ENCODE measurements at places on chromosomes 4 and X.
A peak's percentile ranks its signal among the peaks of the same experiment; 100 is the strongest.

DNA sequence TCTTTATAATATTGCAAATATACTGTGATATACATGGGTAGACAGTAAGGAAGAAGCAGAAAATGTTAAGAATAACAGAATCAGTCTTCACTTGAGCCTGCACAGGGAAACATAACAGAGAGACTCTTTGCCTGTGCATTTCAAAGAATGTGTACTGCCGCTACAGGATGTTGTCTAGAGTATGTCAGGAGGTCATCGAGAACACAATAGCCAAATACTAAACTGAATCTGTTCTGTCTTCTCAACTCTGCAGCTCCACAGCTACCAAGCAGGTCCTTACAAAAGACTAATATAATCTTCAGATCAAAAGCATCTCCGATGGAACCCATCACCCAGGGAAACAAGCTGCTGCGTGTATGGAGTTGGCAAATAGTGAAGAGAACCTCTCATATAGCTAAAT, 471.5 kb downstream of the PCDH10 start:
- DNase-seq: no peak

GRCh38 chrX:15564981-15565579, 35.7 kb downstream of the ACE2 start:
- DNase-seq: peak; percentile 46

- DNase-seq: peak; percentile 44
These were observed 721 bp upstream of the MAOA start for GRCh38 chrX:43655151-43656004.

DNA sequence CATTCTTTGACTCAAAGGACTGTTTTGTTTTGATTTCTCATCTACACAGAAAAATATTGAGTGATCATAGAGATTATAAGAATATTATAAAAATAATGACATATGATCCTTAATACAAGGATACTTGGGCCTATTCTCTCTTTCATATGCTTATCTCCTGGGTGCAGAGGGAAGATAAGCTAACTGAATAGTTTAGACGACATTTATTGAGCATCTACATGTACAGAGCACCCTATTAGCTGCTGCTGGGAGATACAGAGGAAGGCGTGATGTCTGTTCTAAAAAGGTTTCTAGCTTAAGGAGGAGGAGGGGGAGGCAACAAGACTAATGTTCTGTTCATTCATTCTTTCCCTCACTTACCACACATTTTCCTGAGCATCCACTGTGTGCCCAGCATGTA, 106.8 kb downstream of the HDAC8 start:
- DNase-seq: no peak

- DNase-seq: no peak
These were observed 34.0 kb downstream of the BANK1 start for GRCh38 chr4:101824500-101824899.

GRCh38 chr4:40630335-40631021, 814 bp upstream of the RBM47 start:
- DNase-seq: no peak

GRCh38 chrX:22541926-22542325, 269.2 kb downstream of the CBLL2 start:
- no peak for DNase-seq

GRCh38 chr4:176011529-176011928, 54.1 kb upstream of the WDR17 start:
- no peak for DNase-seq

DNA sequence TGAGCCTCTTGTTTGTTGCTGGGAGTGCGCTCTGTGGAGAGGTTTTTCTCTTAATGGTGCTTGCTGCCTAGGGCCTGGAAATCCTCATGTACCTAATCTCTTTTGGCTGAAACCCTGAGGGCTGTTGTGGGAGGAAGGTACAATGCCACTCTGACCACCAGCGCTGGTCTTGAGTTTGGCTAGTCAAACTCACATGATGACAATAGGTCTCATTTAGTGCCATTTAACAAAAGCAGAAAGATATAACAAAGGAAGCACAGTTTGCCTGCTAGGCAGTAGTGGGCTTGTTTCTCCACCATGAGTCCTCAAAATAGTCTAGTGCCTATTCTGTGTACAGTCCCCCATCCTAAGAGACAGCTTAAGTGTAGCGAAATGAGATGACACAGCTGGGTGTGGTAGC, 111.3 kb downstream of the TSPAN7 start:
- DNase-seq: no peak

DNA sequence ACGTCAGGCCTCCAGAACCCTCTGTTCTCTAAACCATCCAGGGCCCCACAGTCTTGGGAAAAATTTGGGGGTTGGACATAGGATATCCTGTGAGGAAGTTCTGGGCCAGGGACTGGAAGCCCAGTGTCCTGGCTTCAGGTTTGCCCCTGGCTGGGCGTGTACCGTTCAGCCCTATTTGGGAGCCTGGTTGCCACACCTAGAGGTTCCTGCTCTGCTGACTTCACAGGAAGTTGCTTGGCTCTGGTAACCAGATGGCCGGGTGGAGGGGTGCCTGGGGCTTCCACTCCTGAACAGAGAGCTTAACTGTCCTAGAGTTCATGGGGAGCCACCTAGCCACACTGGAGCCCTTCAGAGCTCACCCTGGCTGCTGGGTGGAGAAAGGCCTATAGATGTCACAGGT, 1.1 kb downstream of the TAFAZZIN start:
- DNase-seq: no peak

- DNase-seq: no peak
These were observed 488.6 kb downstream of the MID1IP1 start for GRCh38 chrX:39289827-39290226.

GRCh38 chr4:156634612-156635011, 337.0 kb downstream of the PDGFC start:
- peak; percentile 51 for DNase-seq

DNA sequence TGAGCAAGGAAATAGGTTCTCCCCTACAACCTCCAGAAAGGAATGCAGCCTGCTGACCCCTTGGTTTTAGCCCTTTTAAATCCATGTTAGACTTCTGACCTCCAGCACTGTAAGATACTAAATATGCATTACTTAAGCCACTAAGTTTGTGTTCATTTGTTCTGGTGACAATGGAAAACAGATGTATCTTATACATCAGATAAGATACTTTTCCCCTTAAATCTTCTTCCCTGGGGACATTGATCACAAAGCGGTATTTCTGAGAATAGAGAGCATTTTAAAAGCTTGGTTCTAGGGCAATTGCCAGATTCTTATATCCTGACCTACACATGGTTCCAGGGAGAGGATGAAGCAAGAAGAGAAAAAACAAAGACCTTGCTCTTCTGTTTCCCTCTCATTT, 6.5 kb upstream of the TMEM184C start:
- DNase-seq: no peak

GRCh38 chr4:183011213-183011907, 87.7 kb upstream of the WWC2 start:
- peak; percentile 15 for DNase-seq

DNA sequence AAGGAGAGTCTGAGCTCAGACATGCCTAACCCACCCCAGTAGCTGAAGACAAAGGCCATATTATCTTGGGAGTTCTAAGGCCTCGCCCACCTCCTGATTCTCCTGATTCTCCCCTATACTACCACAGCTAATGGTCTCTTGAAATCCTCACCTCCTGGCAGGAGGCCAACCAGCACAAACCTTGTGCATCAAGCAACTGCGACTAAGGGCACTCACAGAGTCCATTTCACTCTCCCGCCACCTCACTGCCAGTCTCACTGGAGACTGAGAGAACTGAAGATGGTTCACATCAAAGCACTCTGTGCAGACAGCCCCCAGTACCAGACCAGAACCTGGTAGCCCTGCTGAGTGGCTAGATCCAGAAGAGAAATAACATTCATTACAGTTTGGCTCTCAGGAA, 102.1 kb upstream of the KLF8 start:
- DNase-seq: no peak

- no peak for DNase-seq
These were observed 152.6 kb downstream of the MAGEB17 start for GRCh38 chrX:16319929-16320328.

- peak; percentile 80 for DNase-seq
These were observed 231.9 kb upstream of the INTU start for GRCh38 chr4:127400731-127401346.

DNA sequence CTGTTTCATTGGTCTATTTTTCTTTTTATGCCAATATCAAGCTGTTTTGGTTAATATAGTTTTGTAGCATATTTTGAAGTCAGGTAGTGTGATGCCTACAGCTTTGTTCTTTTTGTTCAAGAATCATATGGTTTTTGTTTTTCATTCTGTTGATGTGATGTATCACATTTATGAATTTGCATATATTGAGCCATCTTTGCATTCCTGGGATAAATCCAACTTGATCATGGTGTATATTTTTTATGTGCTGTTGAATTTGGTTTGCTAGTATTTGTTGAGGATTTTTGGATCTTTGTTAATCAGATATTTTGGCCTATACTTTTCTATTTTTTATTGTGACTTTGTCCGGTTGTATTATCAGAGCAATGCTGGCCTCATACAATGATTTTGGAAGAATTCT, 74.8 kb downstream of the GPAT3 start:
- DNase-seq: no peak

- no peak for DNase-seq
These were observed 24.3 kb downstream of the PLK4 start for GRCh38 chr4:127905029-127905428.

DNA sequence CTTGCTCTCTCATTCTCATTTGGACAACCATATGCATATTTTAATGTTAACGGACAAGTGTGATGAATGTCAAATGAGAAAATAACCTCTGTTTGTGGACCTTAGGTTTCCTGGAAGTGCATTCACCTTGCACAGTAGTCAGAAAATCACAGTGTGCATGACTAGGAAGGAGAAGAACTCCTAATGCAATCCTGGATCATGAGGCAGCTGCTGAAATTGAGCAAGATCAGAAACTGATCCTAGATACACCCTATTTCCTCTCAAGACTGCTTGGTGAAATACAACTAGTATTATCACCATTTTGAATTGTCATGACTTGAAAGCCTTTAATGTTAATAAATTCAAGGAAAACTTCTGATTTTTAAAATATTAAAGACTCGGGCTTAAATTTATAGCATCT, 1148.9 kb downstream of the STIM2 start:
- no peak for DNase-seq

- peak; percentile 6 for DNase-seq
These were observed 56.6 kb downstream of the AASDH start for GRCh38 chr4:56330691-56331090.

DNA sequence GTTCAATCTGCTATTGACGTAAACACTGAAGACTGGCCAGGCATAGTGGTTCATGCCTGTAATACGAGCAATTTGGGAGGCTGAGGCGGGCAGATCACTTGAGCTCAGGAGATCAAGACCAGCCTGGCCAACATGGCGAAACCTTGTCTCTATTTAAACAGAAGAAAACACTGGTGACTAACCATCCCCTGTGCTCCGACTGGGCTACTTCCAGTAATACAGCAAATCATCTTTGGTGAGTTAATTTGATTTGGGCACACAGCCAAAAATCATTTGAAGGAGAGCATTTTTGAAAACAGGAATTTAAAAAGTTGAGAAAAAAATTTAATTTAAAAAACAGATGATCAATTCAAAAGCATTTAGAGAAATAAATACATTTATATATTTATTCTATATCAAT, 52.0 kb downstream of the SEC24D start:
- peak; percentile 25 for DNase-seq

DNA sequence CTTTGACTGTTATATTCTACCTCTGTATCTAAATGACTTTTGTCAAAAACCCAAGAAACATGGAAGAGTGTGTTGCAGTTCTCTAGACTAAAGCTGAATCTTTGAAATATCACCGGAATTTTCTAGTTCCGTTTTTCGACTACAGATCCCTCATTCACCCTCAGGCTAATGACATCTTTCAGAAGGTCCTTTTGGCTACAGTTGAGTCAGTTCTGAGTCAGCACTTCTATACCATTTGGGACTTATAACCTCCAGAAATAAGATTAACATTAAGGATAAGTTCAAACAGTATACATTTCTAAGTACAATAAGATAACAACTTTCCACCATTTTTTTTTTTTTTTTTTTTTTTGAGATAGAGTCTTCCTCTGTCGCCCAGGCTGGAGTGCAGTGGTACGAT, 331.0 kb upstream of the CPXCR1 start:
- DNase-seq: no peak
